NCI-H1436 (cell line): ENCODE measurements at places on chromosomes 3 and 15.

- no peak for DNase-seq
Measured at GRCh38 chr3:122299872-122300460, 25.1 kb upstream of the CSTA start.

GRCh38 chr3:161150001-161150525, 44.9 kb upstream of the B3GALNT1 start:
- no peak for DNase-seq

GRCh38 chr3:45962033-45962432, 18.8 kb downstream of the CXCR6 start:
- no peak for DNase-seq

GRCh38 chr3:150956376-150956775, 16.2 kb downstream of the CLRN1 start:
- DNase-seq = no peak

- DNase-seq = no peak
Measured at GRCh38 chr3:153061938-153062528, 100.0 kb upstream of the RAP2B start.

- no peak for DNase-seq
Measured at GRCh38 chr15:85788771-85789495, 5.8 kb downstream of the KLHL25 start.

DNA sequence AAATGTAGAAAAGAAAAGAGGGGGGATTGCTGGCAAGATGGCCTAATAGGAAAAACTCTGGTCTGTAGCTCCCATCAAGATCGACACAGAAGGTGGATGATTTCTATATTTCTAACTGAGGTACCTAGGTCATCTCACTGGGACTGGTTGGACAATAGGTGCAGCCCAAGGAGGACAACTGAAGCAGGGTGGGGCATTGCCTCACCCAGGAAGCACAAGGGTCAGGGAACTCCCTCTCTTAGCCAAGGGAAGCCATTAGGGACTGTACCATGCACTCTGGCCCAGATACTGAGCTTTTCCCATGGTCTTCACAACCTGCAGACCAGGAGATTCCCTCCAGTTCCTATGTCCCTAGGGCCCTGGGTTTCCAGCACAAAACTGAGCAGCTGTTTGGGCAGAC, 22.6 kb upstream of the IGSF10 start:
- no peak for DNase-seq
